ENCODE measurements at places on chromosomes 5 and 9. TPM values are rescaled to one million over a fixed set of nuclear protein-coding genes. Genes with fewer than 3 reads are reported as not detected.

DNA sequence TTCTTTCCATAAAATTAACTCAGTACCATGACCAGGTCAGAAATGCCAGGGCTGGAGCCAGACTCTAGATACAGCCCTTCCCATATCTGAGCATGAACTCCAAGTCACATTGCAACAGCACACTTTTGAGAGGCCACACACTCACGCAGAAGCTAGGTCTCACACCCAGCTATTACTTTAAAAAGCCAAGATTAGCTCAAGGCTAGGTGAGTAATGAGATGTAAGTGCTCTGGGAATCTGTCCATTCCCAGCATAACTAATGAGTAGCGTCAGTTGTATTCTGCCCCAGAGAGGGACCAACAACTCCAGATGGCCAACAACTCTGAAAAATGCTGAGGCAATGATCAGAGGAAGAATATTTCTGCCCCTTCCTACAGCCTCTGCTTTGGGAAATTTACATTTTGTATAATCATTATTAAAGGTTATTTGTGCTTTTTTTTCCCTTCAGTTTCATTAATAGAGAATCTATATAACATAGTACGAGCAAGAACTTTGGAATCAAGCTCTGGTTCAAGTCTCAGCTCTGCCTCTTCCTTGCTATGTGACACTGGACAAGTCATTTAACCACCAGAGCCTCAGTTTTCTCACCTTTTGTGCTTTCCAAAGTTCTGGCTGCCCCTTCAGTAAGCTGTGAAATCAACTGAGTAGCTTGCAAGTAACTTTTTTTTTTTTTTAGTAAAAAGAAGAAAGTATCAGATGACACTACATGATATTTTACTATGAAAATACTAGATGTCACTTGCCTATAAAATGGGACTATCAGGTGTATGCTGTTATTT, 118.3 kb downstream of the NR6A1 start:
- DNase-seq: no peak
- H3K27ac ChIP-seq: peak overlapping the region; percentile 50
- H3K27me3 ChIP-seq: no peaks in the 10 kb centered on the region
- peaks cover 5% of the 10 kb centered on the region for H3K4me1 ChIP-seq

- no peaks in the 10 kb centered on the region for H3K36me3 ChIP-seq
- H3K4me1 ChIP-seq: no peaks in the 10 kb centered on the region
- no peaks in the 10 kb centered on the region for H3K27me3 ChIP-seq
These were observed 240.7 kb upstream of the DAPK1 start for GRCh38 chr9:87256973-87257372.

DNA sequence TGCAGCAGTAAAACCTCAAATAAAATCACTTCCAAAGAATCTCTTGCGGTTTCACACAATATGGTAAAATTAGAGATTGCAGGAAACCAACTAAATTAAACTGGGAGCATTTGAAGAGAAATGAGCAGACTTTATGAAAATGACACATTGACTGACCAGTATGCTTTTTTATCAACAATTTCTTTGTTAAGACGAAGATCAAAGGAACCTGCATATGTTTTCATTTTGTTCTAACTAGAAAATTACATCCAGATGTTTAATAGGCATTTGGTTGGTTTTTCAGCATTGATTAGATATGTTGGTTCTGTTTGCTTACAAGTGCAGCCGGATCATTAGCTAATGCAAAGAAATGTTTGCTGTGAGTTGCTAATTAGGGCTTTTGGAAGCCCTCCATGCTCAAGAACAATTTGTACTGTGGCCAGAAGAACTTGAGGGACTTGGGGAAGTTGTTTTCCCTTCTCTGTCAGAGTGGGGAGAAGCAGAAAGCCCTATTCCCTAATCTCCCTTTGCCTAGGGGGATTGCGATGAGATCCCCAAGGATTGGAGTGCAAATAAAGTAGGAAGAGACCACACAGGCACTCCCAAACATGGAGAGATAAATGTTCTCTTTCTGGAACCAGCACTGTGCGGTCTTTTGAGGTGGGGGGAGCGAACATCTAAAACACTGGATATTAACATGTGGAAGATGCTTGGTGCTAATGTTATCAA, 4.5 kb upstream of the TLE1 start:
- DNase-seq: no peak
- no peaks in the 10 kb centered on the region for H3K36me3 ChIP-seq
- no peak overlapping the region for H3K27ac ChIP-seq
- H3K27me3 ChIP-seq: no peaks in the 10 kb centered on the region
- H3K4me1 ChIP-seq: peaks cover 29% of the 10 kb centered on the region

DNA sequence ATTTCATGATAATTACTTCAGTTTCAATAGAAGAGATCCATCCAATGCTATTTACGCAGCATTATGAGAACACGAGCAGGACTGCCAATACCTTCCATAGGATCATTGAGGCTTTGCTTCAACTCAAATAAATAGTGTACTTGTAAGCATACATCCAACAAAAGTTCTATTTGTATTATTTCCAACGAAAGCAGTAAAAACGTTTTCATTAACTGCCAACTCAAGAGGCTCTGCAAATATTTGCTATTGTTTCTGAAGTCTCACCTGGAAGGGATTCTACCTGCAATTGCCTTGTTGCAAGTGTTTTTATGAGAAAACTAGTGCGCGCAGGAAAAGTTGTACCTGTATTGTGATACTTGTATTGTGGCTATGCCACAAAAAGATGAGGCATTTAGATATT, 11.0 kb upstream of the GNPDA1 start:
- H3K36me3 ChIP-seq: peaks cover 4% of the 10 kb centered on the region
- no peak overlapping the region for H3K4me3 ChIP-seq
- peaks cover 5% of the 10 kb centered on the region for H3K4me1 ChIP-seq
- H3K27ac ChIP-seq: no peak overlapping the region
- DNase-seq: no peak

- DNase-seq: no peak
- H3K27me3 ChIP-seq: peaks cover 85% of the 10 kb centered on the region
- H3K4me1 ChIP-seq: peaks cover 22% of the 10 kb centered on the region
These were observed 10.9 kb downstream of the LHX2 start for GRCh38 chr9:124022201-124023121.

DNA sequence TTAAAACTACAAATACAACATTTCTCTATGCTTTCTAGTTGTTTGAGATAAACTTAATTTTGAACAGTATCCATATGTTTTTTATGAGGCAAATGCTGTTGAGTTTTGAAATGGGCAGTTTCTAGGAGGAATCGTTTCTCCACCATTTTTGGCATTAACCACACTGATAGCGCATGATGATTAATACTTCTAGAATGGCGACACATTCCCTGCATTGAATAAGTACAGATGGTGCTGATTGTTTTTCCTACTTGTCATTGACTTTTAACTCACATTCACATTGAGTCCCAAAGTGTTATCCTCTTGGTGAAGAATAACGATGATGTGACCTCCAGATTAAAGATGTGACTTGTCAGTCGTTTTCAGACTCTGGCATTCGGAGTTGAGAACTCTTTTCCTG, 6.5 kb upstream of the CCDC192 start:
- no peak overlapping the region for H3K4me3 ChIP-seq
- H3K4me1 ChIP-seq: no peaks in the 10 kb centered on the region
- no peaks in the 10 kb centered on the region for H3K27me3 ChIP-seq
- no peak for DNase-seq

- no peaks in the 10 kb centered on the region for H3K27me3 ChIP-seq
- H3K4me1 ChIP-seq: no peaks in the 10 kb centered on the region
- H3K4me3 ChIP-seq: no peak overlapping the region
- no peak overlapping the region for H3K27ac ChIP-seq
These were observed 87.4 kb downstream of the CAMSAP1 start for GRCh38 chr9:135819905-135820304.

DNA sequence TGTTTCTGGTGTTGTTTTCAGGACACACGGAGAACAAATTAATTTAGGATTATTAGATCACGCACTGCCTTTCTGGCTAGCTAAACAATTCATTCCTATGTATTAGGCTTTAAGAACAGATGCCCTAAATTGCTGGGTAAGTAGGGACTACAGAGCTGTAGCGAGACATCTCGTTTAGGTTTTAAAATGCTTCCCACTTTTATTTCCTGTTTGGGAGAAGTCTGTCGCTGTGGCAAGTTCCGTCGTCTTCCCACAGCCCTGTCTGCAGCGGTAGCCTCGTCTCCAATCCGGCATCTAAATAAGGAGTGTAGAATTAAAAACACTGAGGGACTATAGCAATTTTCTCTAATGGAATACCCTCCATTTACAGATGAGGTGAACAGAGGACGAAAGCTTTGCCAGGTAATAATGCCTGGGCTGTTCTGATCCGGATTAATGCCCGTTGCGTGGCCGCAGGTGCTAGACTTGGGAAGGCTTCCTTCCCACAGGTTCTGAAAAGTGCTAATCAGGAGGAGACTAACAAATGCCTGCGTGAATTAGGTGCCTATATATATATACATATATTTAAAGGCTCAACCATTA, 1.3 kb upstream of the TRIM36 start:
- no peak for DNase-seq
- H3K27ac ChIP-seq: no peak overlapping the region
- peaks cover 15% of the 10 kb centered on the region for H3K36me3 ChIP-seq
- H3K4me3 ChIP-seq: peak overlapping the region; percentile 91
- peaks cover 9% of the 10 kb centered on the region for H3K4me1 ChIP-seq
- H3K27me3 ChIP-seq: peaks cover 48% of the 10 kb centered on the region

DNA sequence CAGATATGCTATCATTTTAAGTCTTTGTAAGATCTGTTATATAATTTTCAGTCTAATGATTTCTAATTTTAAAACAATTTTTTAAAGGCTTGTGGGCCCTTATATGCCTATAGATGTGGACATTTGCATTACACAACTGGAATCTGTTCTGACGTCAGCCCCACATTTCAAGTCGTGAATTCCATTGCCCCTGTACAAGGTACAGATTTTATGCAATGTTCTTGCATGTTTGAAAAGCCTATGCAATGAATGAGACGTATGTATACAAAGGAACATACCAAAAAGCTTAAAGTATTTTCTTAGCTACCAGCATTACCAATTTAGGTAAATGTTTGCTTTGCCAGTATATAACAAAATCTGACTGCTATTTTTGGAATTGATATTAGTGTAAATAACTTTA, 77.2 kb downstream of the ITGA1 start:
- H3K4me1 ChIP-seq: no peaks in the 10 kb centered on the region
- H3K4me3 ChIP-seq: no peak overlapping the region
- no peak overlapping the region for H3K27ac ChIP-seq
- no peaks in the 10 kb centered on the region for H3K36me3 ChIP-seq
- no peaks in the 10 kb centered on the region for H3K27me3 ChIP-seq
- no peak for DNase-seq

DNA sequence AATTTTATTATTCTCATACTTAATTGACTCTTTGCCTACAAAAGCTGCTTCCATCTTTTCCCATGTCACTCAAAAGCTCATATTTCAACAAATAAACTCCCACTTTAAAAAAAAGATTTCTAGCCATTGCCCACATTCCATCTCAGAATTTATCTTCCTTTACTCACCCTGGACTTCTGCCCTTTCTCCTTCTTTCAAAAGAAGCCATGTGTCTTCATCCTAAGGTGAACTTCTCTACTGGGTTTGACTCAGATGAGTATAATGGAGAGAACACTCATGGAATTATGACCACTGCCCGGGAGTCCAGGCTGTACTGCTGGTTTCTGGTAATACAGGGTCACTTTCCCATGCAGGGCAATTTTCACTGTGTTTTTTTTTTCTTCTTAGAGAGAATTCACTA, 548.5 kb upstream of the ZNF462 start:
- no peaks in the 10 kb centered on the region for H3K36me3 ChIP-seq
- no peaks in the 10 kb centered on the region for H3K4me1 ChIP-seq

GRCh38 chr5:163815240-163815791, 309.9 kb downstream of the MAT2B start:
- H3K4me1 ChIP-seq: peaks cover 14% of the 10 kb centered on the region
- H3K4me3 ChIP-seq: no peak overlapping the region
- peaks cover under 1% of the 10 kb centered on the region for H3K36me3 ChIP-seq
- H3K27ac ChIP-seq: no peak overlapping the region
- no peaks in the 10 kb centered on the region for H3K27me3 ChIP-seq

DNA sequence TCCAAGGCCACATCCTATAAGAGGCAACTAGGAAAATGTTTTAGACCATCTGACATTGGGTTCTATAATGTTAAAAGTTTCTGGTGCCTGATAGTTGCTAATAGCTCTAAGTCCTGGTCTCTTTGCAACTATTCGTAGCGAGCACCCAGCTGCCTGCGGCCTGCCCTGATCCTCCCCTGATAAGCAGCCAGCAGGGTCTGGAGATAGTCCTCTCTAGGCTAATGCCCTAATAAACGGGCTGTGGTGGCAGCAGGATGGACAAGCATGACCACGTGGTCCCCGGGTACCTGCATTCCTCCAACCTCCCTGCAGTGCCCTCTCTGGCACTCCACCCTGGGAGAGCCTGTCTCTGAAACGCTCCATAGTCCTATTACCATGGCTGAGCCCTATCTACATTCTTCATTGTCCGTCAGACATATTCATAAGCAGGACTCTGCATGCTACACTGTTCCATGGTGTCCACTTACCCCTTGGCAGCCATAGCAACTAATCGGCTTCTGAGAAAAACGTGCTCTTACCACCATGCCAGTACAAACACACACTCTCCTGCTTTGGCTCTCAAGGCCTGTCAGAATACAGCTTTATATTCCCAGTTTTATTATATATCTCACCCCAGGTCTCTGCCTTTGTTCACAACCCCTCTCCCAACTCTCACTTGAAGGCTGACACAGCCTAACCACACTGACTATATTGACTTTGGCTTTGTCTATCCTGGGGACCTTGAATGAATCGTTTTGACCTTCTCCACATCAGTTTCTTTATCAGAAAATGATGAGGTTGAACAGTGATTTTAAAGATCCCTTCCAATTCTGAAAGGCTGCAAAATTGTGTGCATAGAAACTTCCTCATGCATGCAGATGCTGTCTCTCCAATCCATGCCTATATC, 49.9 kb upstream of the DAPK1 start:
- peaks cover 7% of the 10 kb centered on the region for H3K4me1 ChIP-seq
- H3K27me3 ChIP-seq: no peaks in the 10 kb centered on the region
- H3K36me3 ChIP-seq: no peaks in the 10 kb centered on the region
- DNase-seq: no peak
- H3K27ac ChIP-seq: no peak overlapping the region
- no peak overlapping the region for H3K4me3 ChIP-seq

IL3 gene
- not detected for polyA plus RNA-seq

TNFAIP8 gene
- 296 TPM for polyA plus RNA-seq

MLLT3 gene
- 11.6 TPM for polyA plus RNA-seq

Measured in naive B cell (primary cell).